ENCODE measurements at places on chromosomes 3 and 15.
A peak's percentile ranks its signal among the peaks of the same experiment; 100 is the strongest.

GRCh38 chr3:78873641-78874040, 894.2 kb downstream of the ROBO1 start:
- no peak for DNase-seq

GRCh38 chr3:72580246-72580756, 267.9 kb downstream of the SHQ1 start:
- no peak for DNase-seq

GRCh38 chr3:107797586-107797985, 274.8 kb downstream of the BBX start:
- DNase-seq: no peak

DNA sequence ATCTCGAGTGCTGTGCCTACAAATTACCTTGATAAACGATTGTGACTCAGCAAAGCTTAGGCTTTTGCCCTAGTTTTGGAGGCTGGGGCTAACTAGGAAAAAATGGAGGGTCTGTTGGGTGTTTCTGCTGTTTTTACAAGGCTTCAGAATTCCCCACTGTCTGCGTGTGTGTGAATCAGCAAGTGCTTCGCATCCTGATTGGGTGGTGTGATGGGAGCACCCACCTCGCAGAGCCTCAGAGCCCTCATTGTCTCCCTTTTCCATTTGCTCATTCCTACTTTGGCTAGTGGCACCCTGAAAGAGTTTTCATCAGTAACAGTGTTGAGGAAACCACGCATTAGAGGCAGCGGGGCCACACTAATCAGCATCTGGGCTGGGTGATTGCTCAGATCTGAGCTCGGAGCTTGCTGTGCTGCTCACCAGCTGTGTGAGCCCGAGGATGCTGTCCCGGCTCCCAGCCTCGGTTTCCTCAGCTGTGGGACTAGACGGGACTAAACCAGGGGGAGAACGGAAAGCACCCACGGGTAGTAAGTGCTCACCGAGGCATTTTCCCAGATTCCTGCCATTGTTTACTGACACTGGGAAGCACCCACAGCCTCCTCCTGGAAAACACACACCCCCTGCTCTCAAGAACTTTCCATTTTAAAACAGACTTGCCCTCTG, 40.6 kb downstream of the GOLGA8S start:
- DNase-seq: no peak

DNA sequence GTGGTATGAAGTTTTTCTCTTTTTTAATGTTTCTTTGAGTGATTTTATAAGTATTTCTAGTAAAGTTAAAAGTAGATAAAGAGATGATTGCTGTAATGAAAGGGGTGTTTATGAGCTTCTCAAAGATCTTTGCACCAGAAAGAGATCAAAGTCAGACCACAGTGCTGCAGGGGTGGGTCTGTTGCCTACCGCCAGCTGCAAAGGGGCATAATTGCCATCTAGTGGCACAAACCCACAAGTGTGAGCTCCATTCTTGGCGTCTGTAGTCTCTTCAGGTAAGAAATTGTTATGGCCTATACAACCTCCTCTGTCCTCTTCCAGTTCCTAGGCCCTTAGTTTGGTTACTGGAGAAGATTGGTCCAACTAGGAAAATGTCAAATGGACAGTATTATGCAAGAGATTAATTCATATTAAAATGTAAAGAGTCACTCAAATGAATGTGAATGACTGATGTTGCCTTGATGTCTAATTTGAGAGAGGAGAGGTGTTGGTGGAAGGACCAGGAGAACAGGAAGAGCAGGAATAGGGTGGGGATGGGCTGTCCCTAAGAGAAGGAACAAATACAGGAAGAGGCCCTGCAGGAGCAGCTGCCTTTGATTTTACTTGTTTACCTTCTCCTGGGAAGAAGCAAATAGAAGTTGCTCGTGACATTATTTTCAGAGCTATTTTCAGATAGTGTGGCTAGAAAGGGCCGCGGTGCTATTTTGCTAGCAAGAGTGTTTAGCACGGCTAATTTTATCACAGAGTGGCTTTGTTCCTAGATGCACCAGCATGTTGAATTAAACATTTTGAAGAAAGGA, 53.0 kb upstream of the GSK3B start:
- DNase-seq: no peak

DNA sequence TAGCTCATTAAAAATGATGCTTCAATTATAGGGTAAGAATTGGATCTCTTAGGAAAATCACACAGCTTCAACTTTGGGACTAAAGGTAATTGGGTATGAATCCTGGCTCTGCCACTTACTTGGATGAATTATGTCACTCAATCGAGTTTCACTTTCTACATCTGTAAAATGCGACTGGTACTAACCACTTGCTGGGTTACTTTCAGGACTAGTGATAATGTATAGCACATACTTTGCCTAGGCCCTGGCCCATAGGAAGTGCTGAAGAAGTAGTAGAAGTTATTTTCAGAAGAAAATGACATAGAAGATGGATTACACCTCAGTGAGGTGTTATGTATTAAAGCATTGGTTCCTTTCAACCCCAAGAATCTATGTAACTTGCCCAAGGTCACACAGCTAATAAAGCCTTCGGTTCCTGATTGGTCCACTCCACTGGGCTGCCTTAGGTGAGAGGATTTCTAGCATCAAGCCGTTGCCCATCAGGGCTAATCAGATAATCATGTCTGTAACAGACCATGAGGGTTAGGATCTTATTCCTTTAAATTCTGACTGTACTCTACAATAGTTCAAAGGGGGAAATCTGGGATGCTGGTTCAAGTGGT, 29.4 kb upstream of the AP4E1 start:
- DNase-seq: no peak

DNA sequence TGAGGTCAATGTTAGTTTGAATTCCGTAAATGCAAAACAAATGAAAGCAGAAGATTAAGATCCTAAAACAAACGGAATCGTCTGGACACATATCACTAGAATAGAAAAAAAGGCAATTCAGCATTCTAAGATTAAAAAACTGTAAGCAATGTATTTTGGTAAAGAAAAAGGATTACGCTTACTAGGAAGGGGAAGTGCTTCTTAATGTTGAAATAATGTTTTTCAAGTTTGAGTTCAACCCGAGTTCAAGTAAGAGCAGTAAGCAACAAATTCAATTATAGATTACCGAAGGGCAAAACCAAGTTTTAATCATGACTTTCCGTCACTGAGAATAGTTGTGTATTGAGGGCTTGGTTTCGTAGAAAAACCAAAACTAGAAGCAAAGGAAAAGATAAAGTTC, 637 bp downstream of the CIP2A start:
- DNase-seq: peak; percentile 19

GRCh38 chr3:134903837-134904236, 108.8 kb downstream of the EPHB1 start:
- DNase-seq: no peak

DNA sequence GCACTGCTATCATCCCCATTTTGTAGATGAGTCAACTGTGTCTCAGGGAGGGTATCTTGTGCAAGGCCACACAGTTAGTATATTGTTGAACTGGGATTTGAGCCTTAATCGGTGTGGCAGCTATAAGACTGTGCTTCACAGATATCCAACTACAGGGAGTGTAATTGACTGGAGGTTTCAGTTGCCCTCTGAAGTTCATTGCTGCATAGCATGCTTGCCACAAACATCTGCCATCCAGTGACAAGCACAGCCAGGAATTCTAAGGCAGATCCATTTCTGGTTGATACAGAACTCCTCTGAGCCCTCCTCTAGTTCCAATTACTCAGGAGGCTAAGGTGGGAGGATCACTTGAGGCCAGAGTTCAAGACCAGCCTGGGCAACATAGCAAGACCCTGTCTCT, 16.4 kb downstream of the FSD2 start:
- DNase-seq: peak; percentile 6

- no peak for DNase-seq
Observed at GRCh38 chr3:94001827-94002495, 22.0 kb downstream of the ARL13B start.

DNA sequence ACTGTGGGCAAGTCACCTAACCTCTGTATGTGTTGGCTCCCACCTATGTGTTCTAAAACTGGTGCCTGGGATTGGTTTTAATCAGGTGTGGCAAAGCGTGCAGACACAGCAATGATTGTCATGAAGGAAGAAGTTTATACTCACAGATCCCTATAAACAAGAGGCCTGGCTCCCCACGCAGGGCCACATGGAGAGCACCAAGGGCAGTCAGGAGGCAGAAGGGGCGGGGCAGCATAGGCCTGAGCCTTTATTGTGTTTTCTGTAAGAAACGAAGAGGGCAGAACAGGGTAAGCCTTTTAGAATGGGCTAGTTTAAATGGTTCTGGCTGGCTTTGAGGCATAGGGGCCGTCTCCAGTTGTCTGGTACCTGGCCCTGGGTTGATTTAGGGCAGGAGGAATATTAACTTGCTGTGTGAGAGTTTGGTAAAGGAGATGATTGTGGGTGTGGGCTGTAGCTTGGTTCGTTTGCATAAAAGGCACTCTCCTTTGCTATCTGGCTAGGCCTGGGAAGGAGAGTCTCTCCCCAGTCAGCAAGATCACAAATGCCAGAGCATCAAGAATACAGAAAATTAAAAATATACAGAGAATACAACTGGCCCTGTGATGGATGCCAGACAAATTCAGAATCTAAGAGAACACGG, 2.2 kb upstream of the FBXW12 start:
- no peak for DNase-seq

- peak; percentile 80 for DNase-seq
Observed at GRCh38 chr15:38378161-38378560, 75.8 kb upstream of the FAM98B start.

DNA sequence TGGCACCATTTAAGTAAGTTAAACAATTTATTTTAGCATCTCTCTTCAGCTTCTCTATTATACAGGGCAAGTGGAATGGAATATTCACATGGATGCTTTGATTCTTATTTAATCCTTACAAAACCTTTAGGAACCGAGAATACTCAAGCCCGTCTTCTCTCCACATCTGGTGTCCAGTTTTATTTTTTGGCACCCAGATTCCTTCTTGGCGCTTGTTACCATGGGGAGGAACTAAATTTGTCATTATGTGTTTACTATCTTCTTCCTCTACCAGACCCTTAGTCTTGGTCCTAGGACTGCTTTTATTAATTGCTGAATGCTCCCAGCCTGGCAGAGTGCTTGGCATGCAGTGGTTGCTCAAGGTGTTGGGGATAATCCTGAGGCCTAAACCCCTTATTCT, 138.8 kb downstream of the CACNA2D3 start:
- no peak for DNase-seq

- no peak for DNase-seq
Observed at GRCh38 chr3:119594066-119594465, 3.6 kb upstream of the PLA1A start.

DNA sequence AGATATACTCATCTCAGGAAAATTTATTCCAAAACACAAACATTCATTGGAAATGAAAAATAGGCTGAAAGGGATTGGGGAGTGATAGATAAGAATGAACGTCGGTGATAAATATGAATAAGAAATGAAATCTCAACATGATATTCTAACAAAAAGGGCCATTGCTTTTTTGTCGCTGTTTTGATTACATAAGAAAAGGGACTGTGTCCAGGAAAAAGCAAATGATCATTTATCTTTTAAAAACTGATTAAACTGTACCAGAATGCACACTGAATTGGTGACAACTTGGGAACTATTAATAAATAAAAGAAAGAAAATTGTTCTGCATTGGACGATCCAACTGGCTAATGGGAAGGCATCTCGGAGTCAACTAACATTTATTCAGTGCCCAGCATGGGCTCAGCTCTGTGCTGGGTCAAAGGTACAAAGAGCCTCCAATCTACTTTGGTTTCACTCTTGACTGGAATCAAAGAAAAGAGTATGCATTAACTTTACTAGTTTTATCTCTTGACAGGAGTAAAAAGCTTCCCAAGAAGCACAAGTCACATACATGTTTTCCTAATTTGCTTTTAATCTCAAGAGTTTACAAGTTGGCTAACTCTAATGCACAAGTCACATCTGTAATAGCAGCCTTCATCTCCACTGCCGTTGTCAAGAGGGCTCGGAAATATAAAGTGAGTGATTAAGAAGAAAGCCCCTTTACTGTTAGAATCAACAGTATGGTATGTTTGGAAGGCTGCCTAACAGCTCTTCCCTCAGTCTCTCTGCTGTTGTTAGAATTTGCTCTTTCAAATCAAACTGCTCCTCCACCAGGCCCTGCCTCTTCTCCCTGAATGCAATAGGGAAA, 280.0 kb downstream of the IGSF11 start:
- no peak for DNase-seq

DNA sequence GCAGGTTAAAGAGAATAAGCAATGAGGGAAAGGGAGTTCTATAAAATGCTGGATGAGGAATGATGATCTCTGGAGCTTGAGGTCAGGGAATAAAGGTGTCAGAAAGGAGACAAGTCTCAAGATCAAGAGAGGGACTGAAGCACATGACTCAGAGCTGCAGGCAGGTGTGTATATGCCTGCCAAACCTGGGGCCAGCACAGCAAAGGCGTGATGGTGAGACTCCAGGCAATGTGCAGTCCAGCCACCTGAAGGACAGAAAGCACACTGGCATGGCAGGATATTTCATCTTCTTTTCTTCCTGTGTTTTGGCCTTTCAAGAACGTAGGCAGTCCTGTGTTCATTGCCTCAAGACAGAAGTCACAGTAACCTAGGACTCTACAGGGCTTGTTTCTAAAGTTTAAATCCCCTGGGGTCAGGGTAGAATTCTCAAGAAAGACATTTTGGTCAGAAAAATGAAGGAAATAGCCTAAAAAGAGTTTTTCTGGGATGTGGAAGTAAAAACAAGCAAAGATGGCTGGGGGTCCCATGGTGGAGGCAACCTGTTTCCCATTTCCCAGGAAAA, 55.5 kb upstream of the TOPAZ1 start:
- DNase-seq: no peak

DNA sequence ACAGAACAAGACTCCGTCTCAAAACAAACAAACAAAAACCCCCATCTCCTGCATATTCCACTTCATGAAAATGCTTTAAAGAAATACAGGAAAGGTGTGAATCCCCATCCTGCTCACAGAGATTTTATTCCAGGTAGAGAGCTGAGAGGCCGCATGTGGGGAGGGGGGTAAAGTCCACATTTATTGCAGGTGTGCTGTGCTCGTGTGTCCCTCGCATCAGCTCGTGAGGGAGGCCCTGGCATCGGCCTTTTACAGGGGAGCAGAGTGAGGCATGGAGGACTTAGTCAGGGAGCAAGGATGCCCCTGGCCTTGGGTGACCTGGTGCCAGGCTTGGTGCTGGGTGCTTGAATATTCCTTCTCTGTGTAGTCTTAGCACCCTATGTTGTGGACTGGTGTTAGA, 413.5 kb upstream of the C2CD4B start:
- DNase-seq: no peak

DNA sequence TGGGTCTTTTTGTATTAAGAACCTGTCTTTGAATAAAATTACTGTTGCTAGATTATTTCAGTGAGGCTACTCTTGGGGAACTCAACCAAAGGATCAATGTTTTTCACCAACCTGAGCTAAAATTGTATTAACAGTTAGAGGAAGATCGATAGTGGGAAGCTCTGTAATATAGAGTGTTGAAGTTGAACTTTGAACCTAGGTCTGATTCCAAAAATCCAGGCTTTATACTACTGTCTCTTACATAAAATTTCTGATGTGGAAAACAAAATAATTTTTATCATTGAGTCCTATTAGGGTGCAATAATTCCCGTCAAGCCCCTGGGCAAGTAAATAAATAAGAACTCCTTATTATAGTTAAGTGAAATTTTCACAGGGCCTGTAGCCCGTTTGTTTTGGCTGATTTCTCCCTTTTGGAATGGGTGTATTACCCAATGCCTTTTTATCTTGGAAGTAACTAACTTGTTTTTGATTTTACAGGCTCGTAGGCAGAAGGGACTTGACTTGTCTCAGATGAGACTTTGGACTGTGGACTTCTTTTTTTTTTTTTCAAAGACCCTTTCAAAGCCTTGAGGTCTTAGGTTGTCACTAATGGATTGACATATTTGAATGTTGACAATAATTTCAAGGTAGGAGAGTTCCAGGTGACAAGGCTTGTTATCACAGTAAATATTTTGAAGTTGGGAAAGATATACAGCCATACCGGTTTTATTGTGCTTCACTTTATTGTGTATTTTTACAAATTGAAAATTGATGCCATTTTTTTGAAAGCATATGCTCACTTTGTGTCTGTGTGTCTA, 276.1 kb downstream of the NFKBIZ start:
- no peak for DNase-seq

All from amniotic epithelial cell (primary cell).